ENCODE measurements at places on chromosomes 3 and 15. TPM values are rescaled to one million over a fixed set of nuclear protein-coding genes. Genes with fewer than 3 reads are reported as not detected.

DNA sequence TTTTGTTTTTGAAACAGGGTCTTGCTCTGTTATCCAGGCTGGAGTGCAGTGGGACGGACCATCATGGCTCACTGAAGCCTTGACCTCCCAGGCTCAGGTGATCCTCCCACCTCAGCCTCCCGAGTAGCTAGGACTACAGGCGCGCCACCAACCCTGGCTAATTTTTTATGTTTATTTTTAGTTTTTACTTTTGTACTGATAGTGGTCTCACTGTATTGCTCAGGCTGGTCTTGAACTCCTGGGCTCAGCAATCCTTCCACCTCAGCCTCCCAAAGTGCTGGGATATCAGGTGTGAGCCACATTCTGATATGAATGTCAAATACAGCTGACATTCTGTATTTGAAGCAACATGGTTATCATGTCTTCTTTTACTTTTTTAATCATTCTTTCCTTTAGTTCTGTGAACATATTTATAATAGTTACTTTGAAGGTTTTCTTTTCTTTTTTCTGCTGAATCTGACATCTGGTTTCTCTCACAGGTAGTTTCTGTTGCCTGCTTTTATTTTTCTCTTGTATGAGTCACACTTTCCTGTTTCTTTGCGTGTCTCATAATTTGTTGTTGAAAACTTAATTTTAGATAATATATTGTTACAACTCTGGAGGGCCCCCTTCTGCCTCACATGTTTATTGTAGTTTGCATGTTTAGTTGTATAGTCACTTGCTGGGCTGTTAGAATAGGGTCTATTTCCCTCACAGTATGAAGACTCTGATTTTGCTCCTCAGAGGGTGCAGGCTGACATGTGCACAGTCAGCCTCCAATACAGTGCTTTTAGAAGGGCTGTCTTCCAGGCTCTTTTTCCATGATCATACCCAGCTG is 8.4 kb upstream of the CNTN4 start:
- DNase-seq, result no peak

DNA sequence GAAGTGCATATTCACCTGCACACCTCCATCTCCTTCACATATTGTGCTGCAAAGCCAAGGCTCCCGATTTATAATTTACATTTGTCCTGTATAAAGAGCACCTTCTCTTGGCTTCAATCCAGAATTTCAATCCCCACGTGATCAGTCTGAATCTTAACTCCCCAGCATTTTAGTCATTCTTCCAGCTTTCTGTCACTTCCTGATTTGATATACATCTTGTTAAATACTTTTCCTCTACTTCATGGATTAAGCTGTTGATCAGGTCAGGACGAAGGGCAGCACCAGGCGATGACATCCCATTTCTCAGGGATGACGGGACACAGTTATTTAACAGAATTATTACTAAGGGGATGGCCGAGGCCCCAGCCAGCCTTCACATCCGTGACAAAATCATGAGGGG is 212.5 kb downstream of the EPHB1 start:
- DNase-seq, result no peak

- DNase-seq, result no peak
These were observed 130.5 kb downstream of the ST8SIA2 start for GRCh38 chr15:92524161-92524560.

- no peak for DNase-seq
These were observed 249.3 kb upstream of the TGFBR2 start for GRCh38 chr3:30356866-30357753.

Gene MINAR1
- polyA plus RNA-seq, result 0.18 TPM

DNA sequence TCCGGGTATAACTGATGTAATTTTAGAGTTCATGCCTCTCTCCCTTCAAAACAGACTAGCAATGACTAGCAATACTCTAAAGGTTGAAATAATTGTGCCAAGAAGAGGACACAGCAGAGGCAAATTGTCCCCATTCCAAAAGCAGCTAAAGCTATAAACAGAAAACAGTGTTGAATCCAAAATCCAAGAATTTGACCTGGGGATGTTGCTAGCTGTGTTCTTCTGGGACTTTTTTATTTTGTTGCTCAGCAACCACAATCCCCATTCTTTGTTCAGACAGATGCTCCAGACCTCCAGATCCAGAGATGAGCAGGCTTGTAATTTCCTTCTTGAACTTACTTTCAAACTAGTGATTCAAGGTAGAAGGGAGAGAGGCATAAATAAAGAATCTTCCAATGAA is 191.5 kb downstream of the FOXB1 start:
- DNase-seq, result no peak

Gene LPCAT4
- 57.1 TPM for polyA plus RNA-seq

DNA sequence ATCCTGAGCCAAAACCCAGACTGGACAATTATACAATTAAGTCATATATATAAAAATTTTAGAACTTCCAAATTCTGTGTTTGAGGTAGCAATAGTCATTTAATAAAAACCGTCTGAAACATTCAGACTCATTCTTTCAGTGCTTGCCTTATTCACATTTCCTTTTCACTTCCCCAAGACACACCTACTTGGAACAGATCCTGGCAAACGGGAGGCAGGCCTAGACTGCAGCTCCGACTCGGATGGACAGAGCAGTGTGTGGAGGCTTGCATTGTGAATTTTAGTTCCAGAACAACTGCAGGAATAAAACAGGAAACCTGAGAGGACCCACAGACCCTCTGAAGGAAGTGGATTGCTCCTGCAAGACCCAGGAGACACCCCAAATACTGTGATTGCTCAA is 341.4 kb downstream of the CNTN3 start:
- no peak for DNase-seq

Gene NOX5
- polyA plus RNA-seq, result not detected

GRCh38 chr15:65354835-65355172 is 23.0 kb downstream of the IGDCC3 start:
- DNase-seq, result no peak

Gene MYO5C
- 13.7 TPM for polyA plus RNA-seq

- DNase-seq, result no peak
These were observed 52.8 kb downstream of the OPA1 start for GRCh38 chr3:193645806-193646205.

DNA sequence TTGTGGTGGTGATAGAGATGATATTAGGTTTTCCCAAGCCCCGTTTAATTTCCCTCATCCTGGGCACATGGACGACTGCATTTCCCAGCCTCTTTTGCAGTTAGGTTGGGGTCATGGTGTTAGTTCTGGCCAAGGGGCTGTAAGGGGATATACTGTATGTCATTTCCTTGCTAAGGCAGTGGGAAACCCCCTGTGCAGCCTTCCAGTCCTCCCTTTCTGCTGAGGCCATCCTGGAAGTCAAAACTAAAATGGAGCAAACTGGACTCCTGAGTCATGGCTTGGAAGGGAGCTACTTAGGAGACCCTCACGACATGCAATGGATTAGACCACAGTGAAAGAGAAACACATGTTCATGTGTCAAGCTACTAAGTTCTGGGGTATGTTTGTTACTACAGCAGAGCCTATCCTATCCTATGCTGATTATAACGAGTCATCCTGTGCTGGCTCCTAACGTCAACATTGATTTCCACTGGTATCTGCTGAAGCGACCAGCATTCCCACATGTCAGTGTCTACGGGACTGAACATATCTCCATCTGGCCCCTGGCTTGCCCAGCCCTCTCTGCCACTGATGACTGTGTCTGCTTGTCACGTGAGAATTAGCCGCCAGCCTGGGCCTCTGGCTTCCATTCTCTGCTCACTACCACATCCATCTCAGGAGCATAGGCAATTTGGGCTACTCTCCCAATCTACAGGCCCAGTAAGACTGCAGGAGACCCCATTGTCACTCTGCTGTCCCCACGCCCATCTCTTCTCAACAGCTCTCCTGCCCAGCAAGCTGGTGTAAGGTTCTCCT is 85.6 kb upstream of the MEF2A start:
- no peak for DNase-seq

- DNase-seq, result no peak
These were observed 40.5 kb downstream of the PPCDC start for GRCh38 chr15:75063889-75064288.

Gene VWA5B2
- 0.03 TPM for polyA plus RNA-seq

DNA sequence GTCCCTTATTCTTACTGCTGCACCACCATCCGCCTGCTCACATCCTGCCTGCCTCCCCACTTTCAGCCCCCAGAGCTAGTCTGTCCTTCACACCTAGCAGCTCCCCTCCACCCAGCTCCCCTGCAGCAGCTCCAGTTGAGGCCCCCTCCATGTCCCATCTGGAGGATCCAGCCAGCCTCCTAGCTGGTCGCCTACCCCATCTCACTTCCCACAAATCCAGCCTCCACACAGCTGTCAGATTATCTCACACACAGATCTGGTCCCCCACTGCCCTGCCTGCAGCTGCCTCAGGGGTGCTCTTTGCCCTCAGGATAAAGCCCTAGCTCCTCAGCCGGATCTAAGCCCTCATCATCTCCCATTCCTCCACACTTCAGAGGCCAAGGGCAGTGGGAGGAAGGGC is 8.8 kb upstream of the SEMA7A start:
- DNase-seq, result peak; percentile 39

Gene LRRC2
- polyA plus RNA-seq, result 0.51 TPM

DNA sequence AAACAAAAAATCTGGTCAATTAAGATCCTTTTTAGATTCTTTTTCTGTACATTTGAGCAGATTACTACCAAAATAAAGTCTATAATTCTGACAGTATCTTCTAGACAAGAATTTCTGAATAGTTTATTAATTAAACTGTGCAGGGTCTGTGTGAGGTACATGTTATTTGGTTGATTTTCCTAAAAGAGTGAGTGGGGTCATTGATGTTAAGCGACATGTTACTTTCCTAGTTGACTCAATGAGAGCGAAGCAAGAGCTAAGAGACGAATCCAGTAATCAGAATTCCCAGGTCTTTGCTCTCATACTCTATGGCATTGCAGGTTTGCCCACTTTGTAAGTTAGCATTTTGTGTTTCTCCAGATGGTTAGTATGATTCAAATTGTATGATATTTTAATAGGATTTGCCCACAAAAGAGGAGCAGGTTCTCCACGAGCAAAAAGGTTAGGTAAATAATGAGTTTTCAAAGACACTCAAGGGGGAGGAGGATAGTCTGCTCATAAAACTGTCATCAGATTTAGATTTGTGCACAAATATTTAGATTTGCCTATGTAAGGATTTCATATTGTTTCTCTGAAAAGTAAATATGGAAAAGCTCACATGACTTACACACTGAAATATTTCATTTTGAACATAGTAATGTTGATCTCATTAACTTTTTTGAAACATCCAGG is 217.2 kb upstream of the CGNL1 start:
- no peak for DNase-seq

Gene CPLX3
- polyA plus RNA-seq, result not detected

DNA sequence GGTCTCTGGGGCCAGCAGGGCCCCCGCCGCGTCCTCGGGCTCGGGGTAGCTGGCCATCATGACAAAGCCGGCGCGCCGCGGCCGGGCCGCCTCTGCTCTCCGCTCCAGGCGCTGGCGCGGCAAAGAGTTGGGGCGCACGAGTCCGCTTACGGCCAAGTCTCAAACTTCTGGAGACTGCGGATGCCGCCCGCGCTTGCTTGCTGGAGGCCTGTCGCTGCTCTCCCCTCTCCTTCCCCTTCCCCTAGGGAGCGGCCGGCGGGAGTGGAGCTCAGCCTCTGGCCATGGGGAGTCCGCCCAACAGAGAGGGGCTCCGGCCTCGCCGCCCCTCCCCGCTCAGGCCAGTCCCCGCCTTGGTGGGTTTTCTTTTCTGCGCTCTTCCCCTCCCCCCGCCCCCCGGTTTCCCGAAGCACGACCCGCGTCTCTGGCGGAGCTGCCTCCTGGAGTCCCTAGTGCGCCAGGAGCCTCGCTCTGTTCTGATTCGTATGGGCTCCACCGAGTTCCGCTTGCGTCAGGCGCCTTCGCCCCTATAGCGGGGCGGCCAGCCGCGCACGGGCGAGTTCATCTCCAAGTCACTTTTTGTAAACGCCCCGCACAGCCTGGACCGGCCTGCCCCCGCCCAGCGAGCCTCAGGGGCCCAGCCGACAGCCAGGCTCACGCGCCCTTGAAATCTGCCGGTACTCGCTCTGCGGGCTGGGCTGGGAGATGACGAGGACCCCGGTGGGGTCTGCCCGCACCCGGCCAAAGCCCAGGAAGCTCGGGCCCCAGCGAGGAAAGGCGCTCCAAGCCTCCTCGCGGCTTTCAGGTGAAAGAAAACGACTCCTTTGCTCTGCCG is at the start of the genes FOXL2 and FOXL2NB:
Gene FOXL2, minus strand, starts transcription at position 475 of the 832 bp plus-strand sequence. Its CDS starts 415 bp downstream, at position 60.
Gene FOXL2NB, plus strand, starts transcription at position 555 of the 832 bp plus-strand sequence. Its CDS starts 148 bp downstream, at position 703.
- no peak for DNase-seq

Data from HepG2 (cell line).